Activated CD4-positive, alpha-beta T cell treated with anti-CD3 and anti-CD28 coated beads, Interleukin-2, amount 50 U/mL, for 4 hours (primary cell): ENCODE measurements at places on chromosomes 1 and 21.

GRCh38 chr1:10782491-10783244, 13.8 kb downstream of the CASZ1 start:
- no peak for DNase-seq

GRCh38 chr1:4045397-4046010, 145.4 kb upstream of the C1orf174 start:
- no peak for DNase-seq

DNA sequence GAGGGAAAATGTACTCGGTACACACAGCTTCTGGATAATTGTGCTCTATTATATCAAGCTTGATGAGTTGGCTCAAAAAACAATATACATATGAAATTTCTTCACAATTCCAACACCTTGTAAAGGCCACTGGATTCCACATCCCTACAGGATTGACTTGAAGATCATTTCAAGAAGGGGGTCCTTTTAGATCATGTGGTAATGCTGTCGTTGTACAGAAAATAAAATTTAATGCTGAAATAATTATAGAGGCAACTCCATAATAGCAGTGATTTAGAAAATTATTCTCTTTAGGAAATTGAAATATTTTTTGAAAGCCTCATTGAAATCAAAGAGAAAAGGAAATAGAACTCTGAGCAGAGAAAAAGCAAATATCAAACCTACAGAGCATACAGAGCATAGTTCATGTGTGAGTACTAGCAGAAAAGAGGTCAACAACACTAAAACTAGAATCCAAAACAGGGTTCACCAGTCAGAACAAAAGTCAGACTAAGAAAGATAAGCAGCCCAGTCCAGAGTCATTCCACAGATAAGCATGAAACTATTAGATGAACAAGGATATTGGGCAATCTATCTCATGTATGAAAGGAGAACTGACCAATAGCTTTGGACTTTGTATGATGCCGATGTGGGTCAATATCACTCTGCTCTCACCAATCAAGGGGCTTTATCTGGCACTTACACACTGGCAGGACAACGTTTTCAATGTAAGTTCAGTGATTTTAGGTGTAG, 79.5 kb upstream of the PALMD start:
- no peak for DNase-seq

- DNase-seq, result no peak
Measured at GRCh38 chr1:101506541-101507164, 269.8 kb downstream of the S1PR1 start.

- DNase-seq, result no peak
Measured at GRCh38 chr21:32535612-32536011, 49.7 kb downstream of the TCP10L start.

DNA sequence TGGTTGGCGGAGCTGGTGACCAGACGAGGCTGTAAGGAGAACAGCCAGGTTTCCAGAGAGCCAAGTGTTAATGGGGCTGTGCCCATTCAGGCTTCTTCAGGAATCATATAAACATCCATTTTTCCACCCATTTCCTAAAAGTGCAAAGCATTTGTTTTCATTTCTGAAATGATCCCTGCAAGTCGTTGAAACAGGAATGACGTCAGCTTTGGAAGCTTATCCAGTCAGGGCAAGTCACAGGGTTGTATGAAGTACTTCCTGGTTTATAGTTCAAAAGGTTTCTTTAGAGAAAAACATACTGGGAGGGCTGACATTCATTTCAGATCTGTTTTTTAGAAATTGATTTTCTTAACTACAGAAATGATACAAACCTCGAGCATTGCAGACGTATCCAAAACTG, 29.2 kb downstream of the IGSF5 start:
- no peak for DNase-seq
